NT2/D1 (cell line): ENCODE measurements at places on chromosomes 11 and 22.
A peak's percentile ranks its signal among the peaks of the same experiment; 100 is the strongest.

DNA sequence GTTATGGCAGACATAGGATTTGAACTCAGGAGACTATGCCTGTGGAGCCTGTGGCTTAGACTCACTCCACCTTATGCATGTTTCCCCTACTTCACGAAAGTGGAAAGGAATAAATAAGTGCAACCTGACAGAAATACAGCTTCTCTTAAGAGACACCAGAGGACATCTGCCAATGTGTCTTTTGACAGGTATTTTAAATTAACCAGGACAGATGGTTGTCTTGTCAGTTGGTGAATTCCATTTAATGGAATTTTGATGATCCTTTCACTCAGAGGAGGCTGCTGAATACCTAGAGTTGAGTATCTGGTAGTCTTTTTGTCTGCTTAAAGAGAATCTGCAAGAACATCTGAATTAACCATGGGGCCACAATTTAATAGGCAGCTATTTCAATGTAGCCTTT is 46.1 kb downstream of the NELL1 start:
- no peak for DNase-seq

GRCh38 chr11:905952-906351 is 4.7 kb downstream of the CHID1 start:
- DNase-seq: no peak

DNA sequence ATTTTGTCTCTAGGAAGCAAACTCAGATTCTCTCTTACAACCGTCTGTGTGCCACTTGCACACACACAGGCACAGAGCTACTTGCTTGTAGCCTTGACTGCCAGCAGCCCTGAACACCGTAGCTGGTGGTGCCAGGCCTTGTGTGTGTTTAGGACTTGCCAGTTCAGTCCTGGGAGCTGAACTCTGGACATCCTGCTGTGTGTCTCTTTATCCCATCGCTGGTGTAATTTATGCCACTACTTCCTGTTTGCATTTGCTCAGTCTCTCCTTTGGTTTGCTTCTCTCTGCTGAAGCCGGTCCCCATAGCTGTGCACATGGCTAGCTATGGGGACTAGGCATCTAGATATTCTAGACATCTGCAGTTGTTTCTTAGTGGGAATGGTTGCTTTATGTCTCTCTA is 24.0 kb downstream of the MARK2 start:
- DNase-seq: no peak

DNA sequence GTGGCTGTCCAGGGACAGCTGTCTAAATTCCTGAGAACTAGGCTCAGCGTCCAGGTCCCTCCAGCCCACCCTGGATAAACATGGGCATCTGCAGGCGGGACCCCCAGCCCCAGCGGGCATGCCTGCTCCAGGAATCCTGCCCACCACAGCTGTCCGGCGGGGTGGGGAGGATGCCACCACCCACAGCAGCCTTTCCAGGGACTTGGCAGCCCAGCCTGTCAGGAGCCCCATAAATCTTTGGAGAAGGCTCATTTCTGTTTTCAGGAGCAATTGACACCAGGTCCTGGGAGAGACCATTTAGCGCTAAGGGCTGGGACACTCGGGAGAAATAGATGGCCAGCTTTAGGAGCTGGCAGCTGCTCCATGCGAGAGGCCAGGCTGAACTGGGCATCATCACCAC is 358.9 kb downstream of the CADM1 start:
- no peak for DNase-seq

GRCh38 chr11:32316858-32317642 is 118.3 kb downstream of the WT1 start:
- no peak for DNase-seq

DNA sequence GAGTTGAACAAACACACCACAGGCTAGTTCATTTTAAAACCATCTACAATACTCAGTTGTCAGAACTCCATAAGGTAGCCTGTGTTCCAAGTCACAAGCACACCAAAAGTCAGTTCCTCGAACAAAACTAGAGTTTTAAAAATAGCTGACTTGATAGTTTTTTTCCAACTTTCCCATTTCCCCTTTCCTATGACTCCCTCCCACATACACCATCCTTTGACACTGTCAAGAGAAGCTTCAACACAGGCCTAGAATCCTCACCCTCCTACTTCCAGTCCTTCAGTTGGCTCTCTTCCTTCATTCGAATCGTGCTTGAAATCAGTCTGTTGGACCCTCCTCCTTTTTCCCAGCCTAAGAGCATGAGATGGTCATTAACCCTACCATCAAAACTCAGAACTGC is 105.7 kb upstream of the AKIP1 start:
- no peak for DNase-seq

- no peak for DNase-seq
Observed at GRCh38 chr11:75543806-75544205, 18.1 kb upstream of the GDPD5 start.

DNA sequence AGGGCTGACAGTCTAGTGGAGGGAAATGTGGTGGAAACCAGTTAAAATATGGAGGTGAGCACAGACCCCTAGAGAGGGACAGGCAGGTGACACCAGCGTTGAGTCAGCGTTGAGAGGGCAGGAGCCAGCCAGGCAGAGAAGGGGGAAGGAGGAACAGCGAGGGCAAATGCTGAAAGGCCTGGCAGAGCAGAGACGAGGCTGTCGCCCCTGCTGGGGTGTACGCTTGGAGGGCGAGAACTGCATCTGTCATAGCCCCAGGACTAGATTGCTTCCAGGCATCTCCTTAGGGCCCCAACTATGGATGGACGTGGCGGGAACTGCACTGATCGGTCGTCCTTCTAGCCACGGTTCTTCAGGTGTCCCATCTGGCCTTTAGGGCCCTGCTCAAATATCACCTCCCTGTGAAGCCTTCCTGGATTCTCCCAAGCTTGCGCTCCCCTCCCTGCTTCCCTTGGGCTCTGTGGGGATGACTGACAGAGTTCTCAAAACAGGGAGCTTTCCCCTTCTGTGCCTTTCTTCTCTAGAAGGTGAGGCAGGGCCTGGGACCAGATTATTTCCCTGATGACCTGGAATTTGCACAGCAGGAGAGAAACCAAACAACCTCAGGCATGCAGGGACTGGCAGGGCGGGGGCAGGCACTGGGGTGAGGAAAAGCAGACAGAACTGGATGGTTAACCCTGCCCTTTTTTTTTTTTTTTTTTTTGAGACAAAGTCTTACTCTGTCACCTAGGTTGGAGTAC is 11.1 kb downstream of the SYNGR1 start:
- peak; percentile 52 for DNase-seq

DNA sequence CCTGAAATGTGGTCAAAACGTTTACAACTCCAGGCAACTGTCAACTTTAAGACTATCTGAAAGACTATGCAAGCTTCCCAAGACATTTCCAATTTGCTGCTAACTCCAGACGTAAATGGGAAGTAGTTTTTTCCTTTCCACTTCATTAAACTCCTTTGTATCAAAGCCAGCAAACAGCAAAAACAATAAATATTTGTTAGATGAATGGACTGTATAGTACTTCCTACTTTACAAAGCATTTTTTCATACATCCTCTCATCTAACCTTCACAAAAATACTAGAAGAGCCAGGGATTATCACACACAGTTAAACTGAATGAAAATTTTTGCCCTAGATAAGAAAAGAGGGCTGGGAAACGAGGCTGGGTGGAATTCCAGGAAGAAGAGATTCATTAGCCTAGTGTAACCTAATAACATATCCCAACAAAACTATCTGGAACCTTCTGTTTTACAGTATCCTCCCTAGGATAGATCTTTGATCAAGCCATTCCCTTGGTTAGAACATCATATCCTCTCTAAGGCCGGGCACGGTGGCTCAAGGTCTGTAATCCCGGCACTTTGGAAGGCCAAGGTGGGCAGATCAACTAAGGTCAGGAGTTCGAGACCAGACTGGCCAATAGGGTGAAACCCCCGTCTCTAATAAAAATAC is 10.4 kb downstream of the NUP98 start:
- DNase-seq: no peak

DNA sequence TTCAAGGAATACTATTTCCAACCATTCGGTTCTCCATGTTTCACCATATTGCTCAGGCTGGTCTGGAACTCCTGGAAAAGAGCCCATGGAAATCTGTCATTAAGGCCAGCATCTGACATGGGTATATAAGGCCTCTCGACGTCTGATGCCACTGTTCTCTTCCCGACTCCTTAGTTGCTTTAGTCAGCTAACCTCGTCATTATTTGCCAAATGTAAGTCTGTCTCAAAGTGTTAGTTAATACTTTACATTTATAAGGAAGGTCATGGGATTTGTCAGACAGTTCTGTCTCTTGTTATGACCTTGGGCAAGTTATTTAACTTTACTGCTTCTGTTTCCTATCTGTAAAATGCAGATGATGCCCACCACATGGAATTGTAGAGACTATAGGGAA is 1.6 kb downstream of the MRPL48 start:
- no peak for DNase-seq

GRCh38 chr11:36101466-36101865 is 157.6 kb downstream of the LDLRAD3 start:
- no peak for DNase-seq

DNA sequence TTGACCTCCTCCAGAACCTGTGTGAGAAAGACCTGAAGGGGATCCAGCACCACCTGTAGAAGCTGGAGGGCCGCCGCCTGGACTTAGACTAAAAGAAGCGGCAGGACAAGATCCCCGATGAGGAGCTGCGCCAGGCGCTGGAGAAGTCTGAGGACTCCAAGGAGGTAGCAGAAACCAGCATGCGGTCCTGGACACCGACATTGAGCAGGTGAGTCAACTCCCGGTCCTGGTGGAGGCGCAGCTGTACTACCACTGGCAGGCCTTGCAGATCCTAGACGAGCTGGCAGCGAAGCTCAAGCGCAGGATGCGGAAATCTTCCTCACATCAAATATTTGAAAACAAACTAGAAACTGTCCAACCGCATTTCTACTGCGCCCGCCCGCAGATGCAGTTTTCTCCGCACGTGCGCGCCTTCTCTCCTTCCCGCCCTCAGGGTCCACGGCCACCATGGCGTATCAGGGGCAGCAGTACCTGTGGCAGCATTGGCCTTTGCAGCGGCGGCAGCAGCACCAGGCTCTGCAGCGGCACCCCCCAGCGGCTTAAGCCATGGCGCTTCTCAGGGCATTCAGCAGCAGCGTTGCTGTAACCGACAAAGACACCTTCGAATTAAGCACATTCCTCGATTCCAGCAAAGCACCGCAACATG is 10.2 kb downstream of the CLDN25 start:
- no peak for DNase-seq

- DNase-seq: no peak
Observed at GRCh38 chr11:32279672-32280071, 155.7 kb downstream of the WT1 start.

DNA sequence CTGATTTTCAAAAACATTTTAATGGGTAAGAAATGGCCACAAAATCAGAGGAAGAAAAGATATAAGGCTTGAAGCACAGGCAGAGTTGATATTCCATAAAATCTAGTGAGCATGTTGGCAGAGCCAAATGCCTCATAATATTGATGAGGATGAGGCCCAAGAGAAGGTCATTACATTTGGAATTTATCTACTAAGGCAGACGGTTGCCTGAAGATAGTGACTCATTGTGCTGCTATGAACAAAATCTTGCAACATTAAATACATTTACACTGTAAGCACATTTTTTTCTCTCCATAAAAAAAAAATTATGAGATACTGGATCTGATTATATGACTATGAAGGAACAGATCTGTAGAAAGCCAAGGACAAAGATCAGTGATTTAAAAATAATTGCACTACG is 881.4 kb upstream of the CHORDC1 start:
- no peak for DNase-seq

GRCh38 chr11:121347094-121347493 is 54.5 kb downstream of the SC5D start:
- no peak for DNase-seq

GRCh38 chr22:45577746-45578523 is 75.3 kb downstream of the FBLN1 start:
- DNase-seq: peak; percentile 56

GRCh38 chr11:57641011-57641807 is 8.5 kb downstream of the YPEL4 start:
- DNase-seq: no peak

DNA sequence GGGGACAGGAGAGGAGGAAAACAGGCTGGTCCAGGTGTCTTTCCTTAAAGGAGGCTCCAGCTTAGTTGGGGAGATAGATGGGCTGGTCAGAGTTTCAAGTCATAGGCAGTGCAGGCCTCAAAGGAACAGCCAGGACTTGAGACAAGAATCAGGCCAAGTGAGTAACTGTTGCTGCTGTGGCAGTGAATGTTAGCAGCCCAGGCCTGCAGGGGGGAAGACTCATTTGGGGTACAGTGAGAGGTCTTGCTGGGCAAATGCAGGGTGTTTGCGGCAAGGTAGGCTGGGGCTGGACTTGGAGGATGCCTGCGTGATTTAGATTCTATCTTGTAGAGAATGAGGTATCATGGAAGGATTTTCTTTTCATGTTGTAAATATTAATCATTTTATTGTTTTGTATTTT is 24.1 kb downstream of the PTPRJ start:
- no peak for DNase-seq

DNA sequence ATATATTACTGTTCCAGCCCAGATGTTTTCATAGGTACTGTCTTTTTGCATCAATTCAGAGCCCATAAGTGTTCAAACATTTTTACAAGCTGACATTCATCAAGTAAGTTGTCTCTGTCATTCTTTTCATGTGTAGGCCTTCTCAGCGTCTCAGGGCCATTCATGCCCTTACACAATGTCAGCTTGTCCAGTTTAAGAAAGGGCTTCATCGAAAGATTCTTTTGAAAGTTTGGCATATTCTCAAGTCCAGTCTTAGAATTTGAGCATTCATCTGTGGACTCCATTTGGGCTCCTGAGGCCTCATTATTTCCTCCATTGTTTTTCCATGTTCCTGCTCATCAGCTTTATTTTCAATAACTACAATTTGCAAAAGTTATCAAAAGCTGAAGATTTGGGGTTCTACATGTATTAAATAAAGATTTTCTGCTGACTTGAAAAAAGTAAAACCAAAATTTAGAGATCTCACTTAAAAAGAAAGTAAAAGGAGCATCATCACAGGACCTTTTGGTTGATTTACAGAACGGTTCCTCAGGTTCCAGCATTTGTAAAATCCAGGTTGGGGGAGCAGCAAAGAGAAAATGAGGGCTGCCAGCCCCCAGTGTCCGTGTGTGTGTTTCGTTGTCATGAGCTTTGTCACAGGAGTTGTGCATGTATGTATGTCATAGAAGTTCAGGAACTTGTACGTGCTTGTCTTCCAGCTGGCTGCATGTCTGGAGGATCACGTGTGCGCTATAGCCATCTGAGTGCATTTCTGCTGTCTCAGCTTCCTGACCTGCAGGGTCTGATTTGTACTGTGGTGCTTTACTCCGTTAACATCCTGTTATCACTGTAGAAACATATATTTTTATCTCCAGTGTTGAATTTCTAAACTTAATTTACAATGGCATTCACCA is 15.6 kb downstream of the MOV10L1 start:
- no peak for DNase-seq

GRCh38 chr11:8747173-8747572 is 64.6 kb downstream of the RPL27A start:
- DNase-seq: no peak

DNA sequence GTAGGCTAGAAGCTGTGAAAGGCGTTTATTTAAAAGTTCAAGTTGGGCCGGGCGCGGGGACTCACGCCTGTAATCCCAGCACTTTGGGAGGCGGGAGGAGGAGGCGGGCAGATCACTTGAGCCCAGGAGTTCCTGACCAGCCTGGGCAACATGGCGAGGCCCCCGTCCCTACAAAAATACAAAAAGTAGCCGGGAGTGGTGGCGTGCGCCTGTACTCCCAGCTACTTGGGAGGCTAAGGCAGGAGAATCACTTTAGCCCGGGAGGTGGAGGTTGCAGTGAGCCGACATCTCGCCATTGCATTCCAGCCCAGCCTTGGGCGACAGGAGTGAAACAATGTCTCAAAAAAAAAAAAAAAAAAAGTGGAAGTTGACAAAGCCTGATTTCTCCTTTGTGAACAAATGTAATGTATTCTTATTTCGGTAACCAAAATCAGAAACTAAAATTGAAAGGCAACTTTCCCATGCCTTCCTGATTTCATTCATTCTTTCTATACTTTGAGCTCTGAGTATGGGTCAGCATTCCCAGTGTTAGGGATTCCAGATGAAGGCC is 825 bp downstream of the PTPMT1 start:
- DNase-seq: no peak
